ENCODE measurements at places on chromosomes 11 and 22.

- DNase-seq, result no peak
These were observed 514.1 kb downstream of the CNTN5 start for GRCh38 chr11:99534812-99535211.

DNA sequence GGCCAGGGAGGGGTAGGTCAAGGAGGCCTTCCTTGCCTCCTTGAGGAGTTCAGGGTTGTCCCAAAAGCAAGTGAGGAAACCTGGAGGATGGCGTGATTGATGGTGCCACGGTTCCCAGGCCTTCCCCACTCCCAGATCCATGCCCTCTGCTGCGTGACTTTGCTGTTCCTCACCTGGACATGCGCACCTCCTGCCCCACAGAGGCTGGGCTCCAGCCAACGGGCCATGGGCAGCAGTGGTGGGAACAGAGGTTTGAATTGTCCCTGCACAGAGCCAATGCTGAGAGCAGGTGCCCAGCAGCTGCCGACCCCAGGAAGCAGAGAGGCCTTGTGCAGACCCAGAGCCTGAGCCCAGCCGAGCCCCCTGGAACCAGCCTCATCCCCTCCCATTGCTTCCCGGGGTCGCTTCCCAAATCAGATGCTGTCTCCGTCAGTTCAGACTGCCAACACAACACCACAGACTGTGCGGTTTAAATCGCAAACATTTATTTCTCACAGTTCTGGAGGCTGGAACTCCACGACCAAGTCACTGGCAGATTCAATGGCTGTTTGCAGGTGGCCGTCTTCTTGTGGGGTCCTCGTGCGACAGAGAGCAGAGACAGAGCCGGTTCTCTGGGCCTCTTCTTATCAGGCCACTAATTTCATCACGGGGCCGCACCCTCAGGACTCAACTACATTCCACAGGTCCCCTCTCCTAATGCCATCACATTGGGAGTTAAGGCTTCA is 6.2 kb upstream of the LINC01488 start:
- DNase-seq, result no peak

GRCh38 chr11:69637198-69637940 is 3.6 kb upstream of the CCND1 start:
- peak; percentile 10 for DNase-seq

DNA sequence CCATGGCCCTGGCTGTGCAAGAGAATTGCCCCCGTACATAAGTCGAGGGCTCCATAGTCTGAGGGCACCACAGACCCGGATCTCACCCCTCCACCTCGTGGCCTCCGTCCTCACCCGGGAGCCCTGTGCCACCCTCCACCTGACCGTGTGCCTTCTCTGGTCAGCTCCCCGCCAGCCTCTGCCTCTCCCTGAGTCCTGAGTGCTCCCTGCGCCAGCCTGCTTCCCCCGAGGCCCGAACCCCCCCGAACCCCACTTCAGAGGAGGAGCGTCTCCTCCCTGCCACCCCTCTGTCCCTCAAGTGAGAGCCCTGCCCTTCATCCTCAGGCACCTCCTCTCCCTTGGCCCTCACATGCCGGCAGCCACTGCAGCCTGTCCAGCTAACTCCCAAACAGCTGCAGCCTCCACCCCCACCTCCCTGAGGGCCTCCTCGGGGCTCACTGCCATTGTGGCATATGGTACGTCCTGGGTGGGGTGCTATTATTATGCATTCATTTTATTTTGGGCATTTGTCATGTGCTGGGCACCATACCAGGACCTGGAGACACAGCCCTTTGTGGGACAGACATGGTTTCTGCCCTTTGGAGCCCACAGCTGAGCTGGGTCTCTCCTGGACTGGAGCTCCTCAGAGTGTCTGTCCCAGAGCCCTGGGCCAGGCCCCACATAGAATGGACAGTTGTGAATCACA is 67.2 kb downstream of the MYO7A start:
- no peak for DNase-seq

- no peak for DNase-seq
These were observed 7.9 kb downstream of the MTMR2 start for GRCh38 chr11:95916049-95916448.

GRCh38 chr11:30749268-30749667 is 163.1 kb upstream of the MPPED2 start:
- DNase-seq, result no peak

DNA sequence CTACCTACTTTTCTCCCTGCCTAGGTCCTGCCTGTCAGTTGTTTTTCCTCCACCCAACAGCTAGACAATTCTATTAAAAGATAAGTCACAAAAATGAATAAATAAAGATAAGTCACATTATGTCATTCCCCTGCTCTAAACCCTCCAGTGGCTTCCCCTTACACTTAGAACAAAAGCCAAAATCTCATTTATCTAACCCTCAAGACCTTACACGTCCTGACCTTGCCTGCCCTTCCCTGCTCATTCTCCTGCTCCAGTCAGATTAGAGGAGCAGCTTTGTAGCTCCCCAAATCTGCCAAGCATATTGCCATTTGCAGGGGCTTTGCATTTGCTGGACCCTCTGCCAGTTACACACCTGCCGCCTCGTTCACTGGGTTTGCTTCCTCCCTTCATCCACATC is 16.7 kb downstream of the KREMEN1 start:
- DNase-seq, result no peak

DNA sequence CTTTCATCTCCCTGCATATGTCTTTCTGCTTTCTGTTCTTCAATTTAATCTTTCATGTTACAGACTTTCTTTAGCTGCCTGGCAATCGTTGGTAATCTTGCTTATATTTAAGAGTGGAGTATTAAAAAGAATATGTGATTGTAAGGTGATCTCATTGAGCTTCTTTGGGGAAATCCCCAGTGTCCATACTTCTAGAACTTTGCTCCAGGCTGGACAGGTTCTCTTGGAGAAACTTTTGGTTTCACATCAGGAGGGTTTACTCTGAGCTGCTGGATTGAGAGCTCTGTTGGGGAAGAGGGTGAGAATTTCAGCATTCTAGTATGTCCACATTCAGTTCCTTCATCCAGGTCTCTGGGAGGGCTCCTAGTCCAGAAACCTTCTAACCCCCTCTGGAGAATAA is 16.1 kb downstream of the LRRC75B start:
- no peak for DNase-seq

GRCh38 chr11:126660761-126661425 is 305.4 kb downstream of the ST3GAL4 start:
- no peak for DNase-seq

- no peak for DNase-seq
These were observed 2.4 kb downstream of the MAPK11 start for GRCh38 chr22:50267591-50268390.

DNA sequence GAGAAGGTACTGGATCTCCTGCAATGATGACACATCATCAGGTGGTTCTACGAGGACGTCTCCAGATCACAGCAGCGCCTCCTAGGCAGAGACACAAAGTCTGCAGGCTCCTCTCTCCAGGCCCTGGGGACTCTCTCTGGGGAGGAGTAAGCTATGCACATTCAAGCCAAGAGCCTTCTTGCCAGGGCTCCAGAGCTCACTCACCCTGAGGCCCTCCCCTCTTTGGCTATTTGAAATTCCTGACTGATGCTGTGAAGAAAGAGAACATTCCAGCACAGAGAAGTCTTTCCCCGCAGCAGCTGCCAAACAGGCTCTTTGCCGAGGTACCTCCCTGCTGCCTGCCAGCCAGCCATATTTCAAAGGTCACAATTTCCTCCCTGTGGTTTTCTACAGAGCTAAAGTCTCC is 204.9 kb downstream of the CSNK2A3 start:
- DNase-seq, result no peak

DNA sequence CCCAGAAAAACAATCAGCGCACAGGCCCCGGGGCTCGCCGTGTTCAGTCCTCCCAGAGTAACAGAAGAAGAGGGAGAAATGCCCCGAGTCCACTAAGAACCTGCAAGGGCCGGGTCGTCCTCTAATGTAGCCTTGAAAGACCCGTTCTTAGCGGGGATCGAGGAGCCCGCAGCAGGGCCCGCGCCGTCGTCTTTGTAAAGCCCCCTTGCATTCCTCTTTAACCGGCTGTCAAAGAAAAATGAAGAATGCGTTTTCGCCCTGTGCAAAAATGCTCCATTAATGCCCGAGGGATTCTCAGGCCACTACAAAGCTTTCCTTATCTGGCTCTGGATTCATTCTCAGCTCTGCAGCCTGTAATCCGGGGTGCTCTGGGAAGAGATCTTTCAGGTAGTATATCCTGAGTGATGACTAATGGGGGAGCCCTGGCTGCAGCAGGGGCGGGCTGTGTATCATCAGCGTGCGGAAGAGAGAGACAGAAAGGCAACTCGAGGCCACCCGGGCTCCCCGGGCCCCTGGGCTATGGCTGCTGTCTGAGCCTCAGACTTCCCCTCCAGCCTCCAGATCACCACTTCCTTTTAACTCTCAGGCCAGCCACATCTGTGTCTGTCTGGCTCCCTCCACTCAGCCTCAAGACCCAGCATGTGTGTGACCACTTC is 78.2 kb downstream of the FBLN1 start:
- no peak for DNase-seq

DNA sequence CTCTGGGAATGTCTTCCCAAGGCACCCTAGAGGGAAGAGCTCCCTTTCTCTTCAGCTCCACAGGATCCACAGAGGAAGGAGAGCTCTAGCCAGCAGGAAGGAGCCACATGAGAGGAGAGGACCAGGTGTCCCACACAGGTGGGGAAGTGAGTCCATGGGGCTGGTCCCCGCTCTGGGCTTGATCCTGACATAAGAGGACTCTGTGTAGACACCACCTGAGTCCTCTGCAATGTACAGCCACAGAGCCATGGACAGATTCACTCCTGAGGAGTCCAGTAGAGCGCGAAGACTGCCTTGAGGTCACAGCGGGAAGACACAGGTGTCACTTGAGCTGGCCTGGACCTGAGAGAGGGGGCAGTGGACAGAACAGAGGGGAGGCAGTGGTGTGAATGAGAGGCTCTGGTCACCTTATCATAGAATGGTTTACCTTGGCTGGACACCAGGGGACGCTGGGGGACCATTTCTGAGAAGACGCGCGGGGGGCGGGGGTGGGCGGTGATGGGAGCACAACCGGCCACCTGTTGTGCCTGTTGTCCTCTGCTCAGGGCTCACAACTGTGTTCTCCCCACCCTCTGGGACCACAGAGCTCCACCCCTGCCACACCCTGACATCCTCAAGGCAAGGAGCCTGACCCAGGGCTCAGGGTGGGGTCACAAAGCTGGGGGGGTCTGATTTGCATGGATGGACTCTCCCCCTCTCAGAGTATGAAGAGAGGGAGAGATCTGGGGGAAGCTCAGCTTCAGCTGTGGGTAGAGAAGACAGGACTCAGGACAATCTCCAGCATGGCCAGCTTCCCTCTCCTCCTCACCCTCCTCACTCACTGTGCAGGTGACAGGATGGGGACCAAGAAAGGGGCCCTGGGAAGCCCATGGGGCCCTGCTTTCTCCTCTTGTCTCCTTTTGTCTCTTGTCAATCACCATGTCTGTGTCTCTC is 128.2 kb downstream of the ZNF280B start:
- DNase-seq, result no peak

- DNase-seq, result no peak
These were observed 89.5 kb downstream of the KCNQ1 start for GRCh38 chr11:2534134-2534956.

GRCh38 chr11:65169164-65169641 is 830 bp upstream of the SPDYC start:
- peak; percentile 66 for DNase-seq

DNA sequence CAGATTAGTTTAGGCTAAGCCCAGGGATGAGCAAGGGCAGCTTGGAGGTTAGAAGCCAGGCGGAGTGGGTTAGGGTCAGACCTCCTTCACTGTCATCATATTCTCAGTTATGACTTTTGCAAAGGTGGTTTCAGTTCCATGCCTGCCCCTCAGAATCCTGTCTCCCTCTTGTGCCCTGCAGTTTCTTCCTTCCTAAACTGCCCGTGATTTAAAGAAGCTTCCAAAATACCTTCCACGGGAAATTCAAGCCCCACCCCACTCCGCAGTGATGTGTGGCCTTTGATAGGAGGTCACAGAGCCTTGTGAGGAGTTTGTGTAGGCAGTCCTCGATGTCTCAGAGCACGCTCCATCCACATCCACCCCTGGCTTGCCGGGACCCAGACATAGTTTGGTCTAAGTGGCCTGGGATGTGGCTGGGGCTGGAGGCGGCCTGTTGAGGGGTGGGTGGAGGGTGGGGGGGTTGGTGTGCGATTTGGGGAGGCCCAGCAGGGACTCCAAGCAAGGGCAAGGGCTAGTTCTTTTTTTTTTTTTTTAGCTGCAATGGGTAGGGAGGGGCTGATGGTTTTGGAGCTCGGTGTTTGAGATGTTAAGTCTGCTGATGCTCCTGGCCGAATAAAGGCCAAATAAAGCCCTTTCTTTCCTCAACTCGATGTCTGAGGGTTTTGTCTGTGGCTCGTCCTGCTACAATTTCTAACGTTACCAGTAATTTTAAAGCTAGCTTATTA is 1.6 kb upstream of the IFITM1 start:
- DNase-seq, result no peak

- peak; percentile 27 for DNase-seq
These were observed 1.0 kb downstream of the PRSS23 start for GRCh38 chr11:86801364-86801763.

GRCh38 chr22:45692549-45692948 is 20.9 kb downstream of the ATXN10 start:
- DNase-seq, result peak; percentile 38

- DNase-seq, result no peak
These were observed 80.3 kb upstream of the IZUMO1R start for GRCh38 chr11:94224078-94224477.

- DNase-seq, result no peak
These were observed 204.0 kb downstream of the TBC1D22A start for GRCh38 chr22:46966495-46966845.

- no peak for DNase-seq
These were observed 227.6 kb downstream of the MN1 start for GRCh38 chr22:27574002-27574366.

DNA sequence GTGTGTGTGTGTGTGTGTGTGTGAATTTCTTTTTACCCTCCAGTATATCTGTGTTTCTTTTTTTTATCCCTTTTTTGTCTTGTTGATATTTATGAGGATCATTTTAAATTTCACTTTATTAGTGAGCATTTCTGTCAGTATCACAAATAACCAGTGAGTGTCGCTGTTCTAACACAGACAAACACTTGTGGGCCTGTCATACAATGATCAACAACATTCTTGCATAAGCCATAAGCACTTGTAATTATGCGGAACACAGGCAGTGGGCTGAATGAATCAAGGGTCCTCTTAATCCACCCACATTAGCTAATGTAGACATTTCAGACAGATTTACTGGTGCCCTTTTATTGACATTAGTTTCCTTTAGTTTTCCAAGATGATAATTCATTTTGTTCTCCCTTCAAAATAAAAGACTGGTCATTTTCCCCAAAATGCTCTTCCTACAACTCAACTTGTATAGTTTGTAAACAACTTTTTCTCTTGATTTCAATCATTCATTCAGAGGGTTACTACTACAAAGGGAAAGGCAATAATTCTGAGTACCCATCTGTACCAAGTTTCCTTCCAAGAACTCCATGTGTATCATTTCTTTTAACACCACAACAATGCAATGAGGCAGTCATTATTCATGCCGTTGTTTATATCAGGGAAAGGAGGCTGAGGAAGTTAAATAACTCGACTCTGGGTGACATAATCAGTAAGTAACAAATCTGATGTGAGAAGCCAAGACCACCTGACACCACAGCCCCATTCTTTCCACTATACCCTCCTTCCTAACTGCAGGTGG is 34.5 kb upstream of the ANO3 start:
- peak; percentile 60 for DNase-seq
